ENCODE measurements at places on chromosomes 6 and 20.

DNA sequence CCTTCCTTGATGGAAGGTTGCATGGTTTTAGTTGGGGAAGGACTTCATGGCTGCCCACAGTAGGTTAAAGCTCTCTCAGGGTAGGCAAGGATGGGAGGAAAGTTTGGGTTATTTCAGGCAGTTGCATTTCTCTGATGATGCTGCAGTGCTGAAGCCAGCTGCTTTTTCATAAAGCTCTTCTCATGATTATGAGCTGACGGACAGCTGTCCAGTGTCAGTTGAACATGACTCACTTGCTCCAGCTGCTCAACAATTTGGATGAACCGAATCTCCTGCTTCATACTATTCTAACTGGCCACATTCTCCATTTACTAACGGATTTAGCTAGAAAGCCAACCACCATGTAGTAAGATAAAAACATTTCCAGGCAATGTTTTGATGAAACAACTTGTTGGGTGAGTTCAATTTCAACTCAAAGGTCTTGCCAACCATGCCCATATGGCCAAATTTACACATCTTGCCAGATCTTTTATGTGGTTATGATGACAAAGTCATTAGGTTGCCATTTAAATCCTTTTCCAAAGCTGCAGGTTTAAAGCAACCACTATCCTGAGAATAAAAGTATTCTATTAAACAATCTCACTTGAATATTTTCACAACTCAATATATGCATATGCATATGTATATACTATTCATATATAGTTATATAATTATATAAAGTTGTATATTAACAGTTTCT lies 125.9 kb downstream of the HS3ST5 start:
- no peak for DNase-seq

GRCh38 chr20:59269411-59270025 lies 30.9 kb upstream of the EDN3 start:
- DNase-seq = no peak

DNA sequence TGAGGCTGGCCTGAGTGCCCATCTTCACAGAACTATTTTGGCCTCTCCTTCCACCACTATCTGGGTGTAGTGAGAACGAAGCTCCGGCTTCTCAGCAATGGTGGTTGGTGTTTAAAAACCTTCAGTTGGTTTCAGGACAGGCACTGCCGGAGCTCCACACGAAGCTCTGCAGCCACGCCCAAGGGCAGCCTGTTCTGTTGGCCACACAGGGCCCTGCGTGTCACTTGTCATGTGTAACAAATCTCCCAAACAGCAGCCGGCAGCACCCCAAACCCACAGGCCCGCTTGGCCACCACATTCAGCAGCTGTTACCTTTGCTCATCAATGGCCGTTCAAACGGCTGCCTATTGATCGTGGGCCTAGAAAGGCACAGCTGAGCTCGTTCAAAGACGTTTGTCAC lies 97.5 kb downstream of the ERMARD start:
- DNase-seq = no peak

- no peak for DNase-seq
Measured at GRCh38 chr6:16518265-16518664, 243.0 kb downstream of the ATXN1 start.

DNA sequence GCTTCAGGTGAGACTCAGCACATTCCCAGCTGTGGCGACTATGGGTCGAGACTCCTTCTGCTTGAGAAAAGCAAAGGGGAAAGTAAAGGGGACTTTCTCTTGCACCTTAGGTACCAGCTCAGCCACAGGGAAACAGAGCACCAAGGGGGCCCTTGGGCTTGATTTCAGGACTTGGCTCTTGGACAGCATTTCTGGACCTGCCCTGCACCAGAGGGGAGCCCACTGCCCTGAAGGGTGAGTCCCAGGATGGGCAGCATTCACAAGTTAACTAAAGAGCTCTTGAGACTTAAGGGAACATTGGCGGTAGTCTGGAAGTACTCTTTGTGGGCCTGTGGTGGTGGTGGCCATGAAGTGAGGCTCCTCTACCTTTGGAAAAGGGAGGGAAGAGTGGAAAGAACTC lies 50.3 kb upstream of the RCAN2 start:
- DNase-seq = no peak

Measured in stimulated activated CD4-positive, alpha-beta T cell treated with anti-CD3 and anti-CD28 coated beads, Interleukin-1b, Interleukin-23, amount 100 ng/mL, for 1 hour (primary cell).